ENCODE measurements at places on chromosomes 13 and 19. TPM values are rescaled to one million over a fixed set of nuclear protein-coding genes. Genes with fewer than 3 reads are reported as not detected.

GRCh38 chr13:22017226-22017625 is 346.4 kb downstream of the FGF9 start:
- DNase-seq: no peak
- H3K27ac ChIP-seq: no peak overlapping the region
- no peak overlapping the region for H3K4me3 ChIP-seq
- H3K36me3 ChIP-seq: no peaks in the 10 kb centered on the region
- H3K27me3 ChIP-seq: no peaks in the 10 kb centered on the region

GRCh38 chr19:6059988-6060599 is 50.2 kb downstream of the RFX2 start:
- H3K4me3 ChIP-seq: no peak overlapping the region
- no peak overlapping the region for H3K27ac ChIP-seq
- peaks cover 6% of the 10 kb centered on the region for H3K36me3 ChIP-seq
- peaks cover 11% of the 10 kb centered on the region for H3K4me1 ChIP-seq
- peaks cover 4% of the 10 kb centered on the region for H3K27me3 ChIP-seq

GRCh38 chr13:97107815-97108529 is 113.7 kb upstream of the OXGR1 start:
- H3K4me1 ChIP-seq: peaks cover 6% of the 10 kb centered on the region
- H3K27ac ChIP-seq: no peak overlapping the region
- H3K4me3 ChIP-seq: no peak overlapping the region

GRCh38 chr19:21607449-21607848 is 102.0 kb downstream of the ZNF429 start:
- peaks cover 22% of the 10 kb centered on the region for H3K4me1 ChIP-seq
- H3K36me3 ChIP-seq: peaks cover 7% of the 10 kb centered on the region
- no peak overlapping the region for H3K4me3 ChIP-seq
- peak overlapping the region; percentile 66 for H3K27ac ChIP-seq

DNA sequence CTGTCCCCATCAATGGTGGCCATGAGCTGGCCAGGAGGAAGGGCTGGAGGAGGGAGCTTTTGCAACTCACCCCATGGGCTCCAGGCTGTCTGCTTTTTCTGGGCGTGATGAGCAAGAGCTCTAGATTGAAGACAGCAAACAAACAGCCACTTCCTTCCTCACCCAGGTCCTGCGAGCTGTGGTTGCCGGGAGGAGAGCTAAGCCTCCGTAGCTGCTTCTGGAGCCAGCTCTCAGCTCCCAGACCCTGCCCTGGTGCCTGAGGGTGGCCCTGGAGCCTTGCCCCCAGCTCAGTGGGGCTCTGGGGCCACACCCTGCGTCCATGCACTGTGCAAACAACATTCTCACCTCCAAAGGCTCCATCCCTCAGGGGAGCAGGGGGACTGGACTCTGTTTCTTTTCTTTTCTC is 6.2 kb downstream of the MYO1F start:
- H3K27me3 ChIP-seq: no peaks in the 10 kb centered on the region
- H3K4me1 ChIP-seq: no peaks in the 10 kb centered on the region
- no peaks in the 10 kb centered on the region for H3K36me3 ChIP-seq
- no peak overlapping the region for H3K4me3 ChIP-seq
- no peak overlapping the region for H3K27ac ChIP-seq

DNA sequence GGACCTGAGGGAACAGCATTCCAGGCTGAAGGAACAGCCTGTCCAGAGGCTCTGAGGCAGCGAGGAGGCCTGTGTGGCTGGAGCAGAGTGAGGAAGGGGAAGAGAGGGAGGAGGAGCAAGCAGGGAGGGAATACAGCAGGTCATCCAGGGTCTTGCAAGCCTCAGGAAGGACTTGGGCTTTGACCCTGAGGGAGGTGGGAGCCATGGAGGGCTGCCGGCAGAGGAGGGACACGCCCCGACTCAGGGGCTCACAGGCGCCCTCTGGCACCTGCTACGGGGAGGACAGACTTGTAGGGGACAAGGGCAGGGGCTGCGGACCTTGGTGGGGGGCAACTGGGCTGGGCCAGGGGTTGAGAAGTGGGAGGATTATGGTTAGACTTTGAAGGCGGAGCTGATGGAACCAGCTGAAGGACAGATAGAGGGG is 4.7 kb downstream of the TINCR start:
- no peak for DNase-seq
- H3K4me1 ChIP-seq: no peaks in the 10 kb centered on the region
- H3K36me3 ChIP-seq: no peaks in the 10 kb centered on the region
- H3K27me3 ChIP-seq: peaks cover 11% of the 10 kb centered on the region
- no peak overlapping the region for H3K27ac ChIP-seq
- H3K4me3 ChIP-seq: no peak overlapping the region

DNA sequence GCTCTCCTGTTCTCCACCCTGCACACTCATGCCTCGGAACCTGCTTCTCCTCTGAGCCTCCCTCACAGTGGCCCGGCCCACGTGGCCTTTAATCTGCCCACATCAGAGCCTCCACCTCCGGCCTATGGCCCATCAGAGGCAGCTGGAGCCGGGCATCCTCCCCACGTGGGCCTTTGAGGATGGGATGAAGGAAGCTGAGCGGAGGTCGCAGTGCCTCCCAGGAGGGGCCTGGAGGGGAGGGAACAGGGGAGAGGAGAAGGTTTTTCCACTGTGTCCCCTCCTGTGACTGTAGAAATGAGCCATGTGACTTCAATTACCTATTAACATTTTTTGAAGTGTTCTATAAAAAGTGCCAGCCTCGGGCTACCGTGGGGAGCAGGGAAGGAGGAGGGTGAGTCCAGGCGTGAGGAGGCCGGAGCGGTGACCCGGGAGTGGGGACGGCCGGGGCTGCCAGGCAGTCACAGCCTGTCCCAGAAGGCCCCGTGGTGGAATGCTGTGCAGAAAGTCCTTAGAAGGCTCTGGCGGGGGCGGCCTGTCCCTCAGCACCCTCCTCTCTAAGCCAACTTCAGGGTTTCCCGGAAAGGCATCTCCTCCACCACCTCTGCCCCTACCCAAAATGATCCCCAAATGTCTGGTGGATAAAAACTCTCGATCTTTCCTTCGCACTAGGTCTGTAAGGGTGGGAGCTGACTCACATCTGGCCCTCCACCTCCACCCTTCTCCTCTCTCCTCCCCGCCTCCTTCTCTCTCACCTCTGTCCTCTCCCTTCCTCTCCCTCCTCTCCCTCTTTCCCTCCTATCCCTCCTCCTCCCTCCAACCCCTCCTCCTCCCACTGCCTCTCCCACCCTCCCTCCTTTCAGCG is 24.8 kb upstream of the SLC1A5 start:
- H3K27me3 ChIP-seq: peaks cover 2% of the 10 kb centered on the region
- DNase-seq: no peak
- H3K4me3 ChIP-seq: no peak overlapping the region
- no peaks in the 10 kb centered on the region for H3K4me1 ChIP-seq
- no peaks in the 10 kb centered on the region for H3K36me3 ChIP-seq

DNA sequence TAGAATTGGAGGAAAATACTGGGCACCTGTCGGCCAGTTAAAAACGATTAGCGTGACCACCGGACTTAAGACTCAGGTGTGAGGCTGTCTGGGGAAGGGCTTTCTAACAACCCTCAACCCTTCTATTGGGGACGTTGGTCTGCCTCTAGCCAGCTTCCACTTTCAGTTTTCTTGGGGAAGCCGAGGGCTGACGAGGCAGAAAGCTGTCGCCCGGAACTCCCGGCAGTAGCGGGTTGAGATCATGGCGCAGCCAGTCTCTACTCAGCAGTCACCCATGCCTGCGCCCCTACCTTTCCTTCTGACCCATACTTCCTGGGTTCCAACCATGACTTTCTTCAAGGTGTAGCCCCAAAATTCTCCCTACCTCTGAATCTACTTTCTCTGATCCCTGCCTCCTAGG is 1424.1 kb downstream of the SLITRK1 start:
- peaks cover 3% of the 10 kb centered on the region for H3K4me1 ChIP-seq
- no peaks in the 10 kb centered on the region for H3K36me3 ChIP-seq
- H3K4me3 ChIP-seq: no peak overlapping the region
- DNase-seq: no peak

DNA sequence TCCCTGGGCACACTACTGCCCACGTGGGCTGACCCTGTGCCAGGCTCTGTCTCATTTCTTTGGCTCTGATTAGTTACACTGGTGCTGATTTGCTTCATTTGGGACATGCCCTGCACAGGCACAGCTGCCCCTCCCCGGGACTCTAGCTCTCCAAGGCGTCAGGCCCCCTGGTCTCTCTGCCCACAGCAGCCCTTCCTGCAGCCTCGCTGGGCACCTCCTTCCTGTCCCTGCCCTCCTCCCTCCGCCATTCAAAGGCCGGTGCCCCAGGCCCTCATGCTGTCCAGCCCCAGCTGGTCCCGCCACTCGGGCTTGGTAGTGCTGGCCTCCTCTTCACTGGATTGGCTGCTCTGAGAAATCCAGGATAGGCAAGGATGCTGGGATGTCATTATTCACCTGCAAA is 73.1 kb downstream of the ERICH6B start:
- H3K27ac ChIP-seq: peak overlapping the region; percentile 82
- H3K27me3 ChIP-seq: peaks cover 3% of the 10 kb centered on the region
- peak overlapping the region; percentile 52 for H3K4me3 ChIP-seq
- H3K36me3 ChIP-seq: no peaks in the 10 kb centered on the region
- peak; percentile 23 for DNase-seq

DNA sequence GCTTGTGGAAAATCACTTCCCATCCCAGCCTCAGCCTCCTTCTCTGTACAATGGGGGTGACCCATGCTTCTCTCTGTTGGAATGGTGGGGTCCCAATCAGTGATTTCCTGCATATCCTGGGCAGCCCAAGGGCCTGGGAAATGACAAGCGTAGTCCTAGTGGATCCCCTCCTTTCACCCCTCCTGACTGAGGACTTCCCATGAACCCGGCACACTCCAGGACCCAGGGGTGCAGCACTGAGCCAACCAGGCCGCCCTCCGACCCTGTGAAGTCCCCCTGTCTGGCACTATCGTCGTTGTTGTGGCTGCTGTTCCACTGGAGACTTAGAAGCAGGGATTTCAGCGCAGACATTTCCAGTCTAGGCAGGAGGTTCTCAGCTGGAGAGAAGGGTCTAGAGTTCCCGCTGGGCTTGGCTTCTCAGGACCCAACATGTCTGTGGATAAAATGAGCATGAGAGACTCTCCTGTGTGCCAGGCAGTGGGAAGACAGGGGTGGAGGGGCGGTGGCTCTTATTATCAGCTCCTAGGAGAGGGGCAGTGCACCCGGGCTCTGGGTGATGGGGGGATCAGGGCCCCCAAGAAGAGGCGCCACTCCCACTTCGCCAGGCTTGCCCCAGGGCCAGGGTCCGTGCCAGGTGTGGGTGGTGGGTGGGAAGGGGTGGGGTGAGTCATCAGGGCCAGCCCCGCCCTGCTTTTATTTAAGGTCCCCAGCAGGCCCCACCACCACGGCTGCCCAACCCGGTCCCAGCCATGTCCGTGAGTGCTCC is at the start of gene LGALS7B:
LGALS7B (plus strand) TSS at position 723 of the 766 bp plus-strand sequence; CDS start at position 750, 27 bp downstream.
- no peak within 1 kb of the TSS for H3K4me3 ChIP-seq
- no peak for DNase-seq
- H3K4me1 ChIP-seq: no peaks in the 10 kb centered on the region
- no peak within 1 kb of the TSS for H3K27ac ChIP-seq
- H3K36me3 ChIP-seq: no peaks in the 10 kb centered on the region
- H3K27me3 ChIP-seq: peaks cover 4% of the 10 kb centered on the region

DNA sequence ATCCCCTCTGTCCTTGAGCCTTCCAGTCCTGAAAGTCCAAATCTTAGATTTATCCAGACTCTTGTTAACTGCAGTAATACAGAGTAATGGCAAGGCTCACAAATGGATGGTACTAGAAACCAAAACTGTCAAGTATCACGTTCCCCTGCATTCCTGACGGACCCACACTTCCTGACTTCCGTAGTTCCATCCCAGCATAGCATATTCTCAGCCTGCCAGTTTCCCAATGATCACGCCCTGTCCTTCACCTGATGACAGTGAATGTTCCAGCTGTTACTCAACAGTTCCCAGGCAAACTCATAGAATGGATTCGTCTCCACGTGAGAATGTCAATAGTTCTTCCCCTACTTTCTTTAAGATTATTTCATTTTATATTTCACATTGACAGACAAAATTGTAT is 33.6 kb downstream of the SLC7A1 start:
- H3K4me3 ChIP-seq: no peak overlapping the region
- peaks cover 14% of the 10 kb centered on the region for H3K4me1 ChIP-seq
- DNase-seq: no peak

- no peak overlapping the region for H3K4me3 ChIP-seq
- H3K27ac ChIP-seq: no peak overlapping the region
- peaks cover 5% of the 10 kb centered on the region for H3K36me3 ChIP-seq
Observed at GRCh38 chr13:109817591-109818535, 31.5 kb upstream of the IRS2 start.

DNA sequence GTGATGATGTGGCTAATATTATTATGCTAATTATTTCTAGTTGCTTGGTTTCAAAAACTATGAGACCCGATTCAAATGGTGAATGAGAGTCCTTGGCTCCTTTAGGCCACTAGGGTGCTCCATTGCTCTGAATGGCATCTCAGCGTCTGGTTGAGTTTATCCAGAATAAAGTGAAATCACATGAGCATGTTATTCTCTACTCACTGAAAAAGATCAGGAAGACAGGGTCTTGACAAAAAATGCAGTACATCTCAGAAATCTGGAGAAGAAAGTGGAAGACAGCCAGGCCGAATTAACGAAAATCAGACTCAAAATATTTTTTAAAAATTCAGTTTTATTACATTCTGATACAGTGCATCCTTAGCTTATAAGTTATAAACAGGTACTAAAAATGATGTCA is 516.2 kb downstream of the MYO16 start:
- H3K4me1 ChIP-seq: peaks cover 15% of the 10 kb centered on the region
- no peak overlapping the region for H3K27ac ChIP-seq
- DNase-seq: no peak
- no peak overlapping the region for H3K4me3 ChIP-seq
- H3K36me3 ChIP-seq: peaks cover 10% of the 10 kb centered on the region
- no peaks in the 10 kb centered on the region for H3K27me3 ChIP-seq

DNA sequence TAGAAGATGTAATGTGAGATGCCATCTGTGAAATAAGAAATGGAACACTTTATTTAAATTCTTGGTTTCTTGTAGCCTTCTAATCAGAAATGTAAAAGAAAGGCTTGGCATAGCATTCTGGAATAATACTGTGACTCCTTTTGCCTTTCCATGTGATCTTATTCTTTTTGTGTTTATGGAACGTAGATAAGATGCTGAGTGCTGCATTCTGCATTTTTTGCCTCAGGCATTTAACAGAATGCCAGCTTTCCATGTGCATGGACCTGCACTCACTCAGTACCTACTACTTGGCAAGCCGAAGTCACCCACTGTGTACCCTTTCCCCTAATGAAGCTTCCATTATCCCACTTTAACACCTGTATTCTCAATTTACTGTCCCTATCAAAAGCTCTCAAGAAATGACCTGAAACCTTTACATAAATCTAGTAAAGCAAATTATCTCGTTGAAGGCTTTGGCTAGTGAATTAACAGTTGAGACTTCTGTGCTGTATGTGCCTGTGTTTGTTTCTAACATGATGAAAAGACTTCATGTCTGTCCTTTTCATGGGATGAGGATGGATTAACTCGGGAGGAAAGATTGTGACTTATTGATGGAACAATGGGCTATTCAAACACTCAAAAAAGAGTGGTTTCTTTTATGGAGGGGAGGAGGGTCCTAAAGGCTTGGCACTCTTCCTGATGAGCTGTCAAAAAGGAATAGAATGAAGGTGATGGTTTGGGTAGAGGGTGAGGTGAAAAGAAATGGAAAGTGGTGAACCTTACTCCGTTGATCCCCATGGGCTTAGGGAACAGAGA is 44.7 kb upstream of the FRY start:
- H3K4me1 ChIP-seq: no peaks in the 10 kb centered on the region
- no peak for DNase-seq
- no peak overlapping the region for H3K4me3 ChIP-seq

CEACAM19 gene
- total RNA-seq: 1.5 TPM

DNAAF3 gene
- total RNA-seq: 2.4 TPM

All from glutamatergic neuron (in vitro differentiated cells).